ENCODE measurements at places on chromosomes 4 and X.

- no peak for DNase-seq
Measured at GRCh38 chr4:36420111-36420679, 138.8 kb downstream of the DTHD1 start.

- no peak for DNase-seq
Measured at GRCh38 chr4:56640621-56641493, 40.2 kb downstream of the HOPX start.

DNA sequence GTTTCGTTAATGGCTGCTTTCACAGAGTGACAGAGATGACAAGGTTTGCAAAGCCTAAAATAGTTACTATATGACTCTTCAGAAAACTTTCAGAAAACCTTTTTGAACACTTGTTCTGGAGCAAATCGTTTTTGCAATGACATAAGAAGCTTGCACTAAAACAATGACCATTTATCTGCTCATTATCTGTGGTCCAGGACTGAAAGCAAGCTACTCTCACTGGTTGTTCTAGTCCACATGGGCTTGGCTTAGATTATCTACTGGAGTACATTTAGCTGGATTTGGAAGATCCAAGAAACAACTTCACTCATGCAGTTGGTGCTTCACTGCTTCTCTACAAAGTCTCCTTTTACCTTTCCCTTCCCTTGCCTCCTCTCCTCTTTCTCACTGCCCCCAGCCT lies 1836.4 kb upstream of the AGA start:
- DNase-seq: no peak

DNA sequence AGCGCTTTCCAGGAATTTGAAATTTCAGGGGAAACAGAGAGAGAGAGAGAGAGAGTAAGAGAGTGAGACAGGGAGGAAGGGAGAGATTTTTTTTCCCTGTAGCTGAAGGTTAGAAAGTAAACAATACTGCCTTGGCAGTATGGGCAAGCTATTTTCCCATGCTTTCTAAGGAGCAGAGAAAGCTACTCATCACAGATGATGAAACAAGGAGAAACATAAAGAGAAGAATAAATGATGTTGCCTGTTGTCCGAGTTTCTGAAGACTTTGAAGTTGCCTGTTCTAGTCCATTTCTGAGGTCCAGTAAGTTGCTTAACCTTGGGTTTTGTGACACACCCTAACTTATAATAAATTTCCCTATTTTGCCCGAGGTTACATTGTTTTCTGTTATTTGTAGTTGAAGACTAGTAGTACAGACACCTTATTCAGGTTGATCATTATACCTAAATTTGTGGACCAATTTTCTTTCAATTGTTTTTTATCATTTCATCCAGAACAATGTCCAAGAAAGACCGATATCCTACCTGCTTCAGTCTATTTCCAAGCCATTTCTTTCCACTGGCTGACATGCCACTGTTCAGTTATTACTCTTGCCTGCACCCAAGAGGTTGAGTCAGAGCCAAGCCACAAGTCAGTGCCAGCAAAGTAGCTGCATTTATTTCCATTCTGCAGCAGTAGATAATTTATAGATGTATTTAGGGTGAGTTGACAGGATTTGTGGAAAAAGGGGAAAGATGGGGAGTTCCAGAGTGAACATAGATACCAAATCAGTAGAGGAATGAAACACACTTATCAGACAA lies 49.7 kb upstream of the SLC16A2 start:
- no peak for DNase-seq

DNA sequence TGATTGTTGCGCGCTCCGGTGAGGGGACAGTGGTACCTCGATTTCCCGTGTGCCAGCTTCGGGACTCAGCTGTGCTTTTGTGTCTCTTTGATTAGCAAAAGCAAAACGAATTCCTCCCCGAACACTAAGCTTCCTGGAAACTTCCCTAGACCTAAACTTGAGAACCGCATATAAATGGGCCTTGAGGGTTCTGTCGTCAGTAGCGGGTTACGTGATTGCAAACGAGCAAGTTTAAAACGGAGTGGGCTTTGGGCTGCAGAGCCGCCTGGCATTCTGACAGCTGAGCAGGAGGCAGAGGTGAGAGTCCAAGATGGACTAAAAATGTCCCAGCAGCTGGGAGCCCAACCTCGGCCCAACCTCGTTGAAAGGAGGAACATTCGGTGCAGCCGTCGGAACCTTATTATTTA lies 1.2 kb upstream of the TAPT1 start:
- DNase-seq: no peak

DNA sequence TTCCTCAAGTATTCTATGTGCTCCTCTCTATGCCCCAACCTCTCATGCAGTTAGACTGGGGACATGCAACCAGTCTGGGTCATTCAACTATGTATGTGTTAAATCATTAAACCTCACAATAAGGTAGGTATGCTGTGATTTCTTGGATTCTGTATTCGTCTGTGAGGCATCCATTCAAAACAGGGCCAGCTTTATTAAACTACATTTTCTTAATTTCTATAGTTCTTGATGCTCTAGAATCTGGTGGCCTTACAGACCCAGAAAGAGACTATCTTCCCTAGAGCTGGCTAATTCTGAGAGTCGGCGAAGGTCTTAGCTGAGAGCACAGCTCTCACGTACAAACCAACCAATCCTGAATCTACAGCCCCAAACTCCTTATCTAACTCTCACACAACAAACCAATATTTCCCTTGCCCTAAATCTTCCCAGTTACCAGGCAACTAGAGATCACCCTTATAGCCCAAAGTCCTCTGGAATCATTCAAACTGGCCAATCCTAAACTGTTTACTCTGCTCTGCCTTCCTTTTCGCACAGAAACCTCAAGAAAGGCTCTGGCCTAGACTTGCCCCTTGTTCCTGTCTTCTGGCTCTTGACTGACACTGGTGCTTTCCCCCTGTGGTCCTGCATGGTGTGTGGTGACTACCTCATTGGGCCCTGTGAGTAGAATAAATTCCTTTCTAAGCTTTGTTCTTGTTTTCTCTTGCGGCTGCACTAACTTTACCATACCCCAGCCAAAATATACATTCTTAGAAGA lies 203.5 kb upstream of the TET2 start:
- DNase-seq: no peak

DNA sequence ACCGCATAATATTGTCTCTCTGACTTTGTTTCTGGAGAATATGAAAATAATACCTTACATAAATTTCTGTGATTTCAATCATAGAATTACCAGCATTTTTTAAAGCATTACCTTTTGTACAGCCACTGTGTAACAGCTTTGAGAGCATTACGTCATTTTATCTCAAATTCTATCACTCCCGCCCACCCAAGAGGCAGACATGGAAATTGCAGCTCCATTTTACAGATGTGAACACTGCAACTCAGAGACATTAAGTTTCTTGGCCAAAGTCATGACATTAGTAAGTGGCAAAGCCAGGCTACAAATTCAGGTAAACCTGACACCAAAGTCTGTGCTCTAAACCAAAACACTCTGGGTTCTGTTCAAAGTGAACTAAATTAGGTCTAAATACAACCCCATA lies 33.6 kb upstream of the KDR start:
- DNase-seq: no peak

DNA sequence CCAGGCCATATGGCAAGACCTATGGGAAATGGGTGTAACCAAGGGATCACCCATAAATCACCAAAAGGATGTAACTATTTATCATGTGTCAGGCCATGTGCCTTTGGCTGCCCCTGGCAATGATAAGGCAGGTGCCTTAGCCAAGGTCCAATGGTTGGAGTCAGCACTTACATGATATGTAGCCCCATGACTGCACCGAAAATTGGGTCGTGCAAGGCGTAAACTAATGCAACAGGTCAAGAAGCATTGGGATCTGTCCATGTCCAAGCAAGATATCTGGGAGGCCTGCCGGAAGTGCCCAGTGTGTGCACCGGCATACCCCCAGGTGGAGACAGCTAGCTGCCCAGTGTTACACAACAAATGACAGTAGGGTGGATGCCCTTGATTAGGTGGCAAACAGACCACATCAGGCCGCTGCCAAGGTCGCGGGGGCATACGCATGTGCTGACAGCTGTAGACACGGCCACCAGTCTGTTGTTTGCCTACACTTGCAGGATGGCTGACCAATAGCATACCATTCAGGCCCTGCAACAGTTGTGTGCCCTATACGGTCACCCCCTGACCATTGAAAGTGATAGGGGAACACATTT lies 698.2 kb upstream of the AGA start:
- DNase-seq: no peak

DNA sequence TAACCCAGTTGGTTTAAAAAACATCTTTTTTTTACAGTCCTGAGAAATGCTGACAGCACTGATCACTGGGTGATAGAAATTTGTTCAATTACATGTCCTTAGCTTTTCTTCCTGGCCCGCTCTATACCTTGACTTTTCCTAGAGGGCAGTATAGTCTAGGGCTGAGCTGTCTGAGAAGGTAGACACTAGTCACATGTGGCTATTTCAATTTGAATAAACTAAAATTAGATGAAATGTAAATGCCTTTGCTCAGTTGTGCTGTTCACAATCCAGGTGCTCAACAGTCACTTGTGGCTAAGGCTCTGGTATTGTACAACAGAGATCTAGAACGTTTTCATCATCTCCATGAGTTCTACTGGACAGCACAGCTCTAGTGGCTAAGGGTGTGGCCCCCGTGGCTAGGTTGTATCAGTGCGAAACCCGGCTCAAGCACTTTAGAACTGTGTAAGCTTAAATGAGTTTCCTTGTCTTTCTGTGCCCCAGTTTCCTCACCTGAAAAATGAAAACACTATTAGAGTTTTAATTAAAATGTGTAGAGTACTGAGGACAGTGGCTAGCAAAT lies 111.6 kb upstream of the WDR17 start:
- no peak for DNase-seq

- no peak for DNase-seq
Measured at GRCh38 chr4:21948347-21949072, at the start of gene KCNIP4. Gene KCNIP4, minus strand, starts transcription at chr4:21948772.

GRCh38 chr4:26073886-26074560 lies 160.0 kb downstream of the SMIM20 start:
- DNase-seq: no peak

DNA sequence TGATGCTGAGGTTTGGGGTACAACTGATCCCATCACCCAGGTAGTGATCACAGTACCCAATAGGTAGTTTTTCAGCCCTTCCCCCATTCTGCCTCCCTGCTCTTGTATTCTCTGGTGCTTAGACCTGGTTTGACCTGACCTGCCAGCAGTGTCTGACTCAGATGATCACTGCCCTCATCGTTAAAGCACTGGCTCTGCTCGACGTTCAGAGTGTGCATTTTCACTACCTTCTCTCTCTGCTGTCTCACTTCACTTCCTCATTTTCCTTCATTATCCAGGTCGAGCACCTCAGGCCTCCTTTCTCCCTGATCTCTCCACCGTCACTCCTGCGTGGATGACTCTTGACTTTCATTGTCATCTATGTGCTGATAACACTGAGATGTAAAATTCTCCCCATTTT lies 83.6 kb downstream of the PARM1 start:
- DNase-seq: no peak

GRCh38 chrX:84099120-84099519 lies 88.9 kb downstream of the RPS6KA6 start:
- no peak for DNase-seq
